ENCODE measurements at places on chromosomes 11 and 22. TPM values are rescaled to one million over a fixed set of nuclear protein-coding genes. Genes with fewer than 3 reads are reported as not detected.

GGTLC3 gene
- total RNA-seq = not detected

GLYATL2 gene
- total RNA-seq = not detected

DRICH1 gene
- total RNA-seq = not detected

CNIH2 gene
- not detected for total RNA-seq

ANKK1 gene
- total RNA-seq = 1.0 TPM

MAPK8IP1 gene
- 4.0 TPM for total RNA-seq

MCHR1 gene
- total RNA-seq = 0.95 TPM

C11orf97 gene
- not detected for total RNA-seq

IL17REL gene
- total RNA-seq = not detected

C22orf42 gene
- not detected for total RNA-seq

SUN2 gene
- total RNA-seq = 177 TPM

BTBD18 gene
- not detected for total RNA-seq

DNA sequence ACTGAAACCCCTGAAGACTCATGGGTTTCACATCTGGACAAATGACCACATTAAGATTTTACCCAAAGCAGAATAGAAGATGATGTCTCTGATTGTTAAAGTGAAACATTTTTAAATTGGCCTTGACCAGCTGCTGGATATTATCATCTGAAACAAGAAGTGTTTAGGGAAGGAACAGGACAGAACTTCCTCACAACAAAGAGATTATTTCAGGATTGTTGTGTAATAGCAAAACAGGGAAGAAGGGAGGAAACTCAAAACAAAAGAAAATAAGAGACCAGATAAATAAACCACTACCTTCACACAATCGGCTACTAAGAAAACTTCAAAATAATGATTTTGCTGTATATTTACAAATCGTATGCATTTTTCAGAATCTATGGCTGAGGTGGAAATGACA is 319.2 kb upstream of the API5 start:
- no peak for DNase-seq

DNA sequence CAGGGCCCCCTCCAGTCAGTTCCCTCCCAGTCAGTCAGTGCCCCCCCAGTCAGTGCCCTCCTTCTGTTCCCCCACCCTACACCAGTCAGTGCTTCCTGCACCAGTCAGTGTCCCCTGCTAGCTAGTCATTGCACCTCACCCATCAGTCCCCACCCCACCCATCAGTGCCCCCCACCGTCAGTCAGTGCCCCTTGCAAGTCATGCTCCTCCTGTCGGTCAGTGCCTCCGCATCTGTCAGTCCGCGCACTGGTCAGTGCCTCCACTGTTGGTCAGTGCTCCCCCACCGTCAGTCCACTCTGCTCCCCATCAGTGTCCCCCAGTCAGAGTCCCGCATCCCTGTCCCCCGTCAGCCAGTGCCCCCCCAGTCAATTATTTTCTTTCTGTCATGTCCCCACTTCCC is 3.3 kb downstream of the PPP6R2 start:
- no peak for DNase-seq

DNA sequence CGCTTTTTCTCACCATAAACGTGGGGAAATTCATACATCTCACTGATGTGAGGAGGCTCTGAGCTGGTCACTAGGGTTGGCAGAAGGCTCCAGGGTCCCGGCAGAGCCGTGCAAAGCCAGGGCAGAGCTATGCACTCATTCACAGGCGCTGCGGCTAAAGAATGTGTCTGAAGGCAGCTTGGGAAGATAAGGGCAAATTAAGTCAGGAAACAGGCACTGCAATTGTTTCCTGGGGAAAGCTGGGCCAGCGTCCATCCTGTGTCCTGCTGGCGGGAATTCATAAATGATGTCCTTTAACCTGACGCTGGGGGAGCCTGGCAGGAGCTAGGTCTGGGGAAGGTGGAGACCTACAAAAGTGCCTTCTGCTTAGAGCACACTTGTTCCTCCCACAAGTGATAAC is 27.6 kb downstream of the PKNOX2 start:
- DNase-seq = no peak

DNA sequence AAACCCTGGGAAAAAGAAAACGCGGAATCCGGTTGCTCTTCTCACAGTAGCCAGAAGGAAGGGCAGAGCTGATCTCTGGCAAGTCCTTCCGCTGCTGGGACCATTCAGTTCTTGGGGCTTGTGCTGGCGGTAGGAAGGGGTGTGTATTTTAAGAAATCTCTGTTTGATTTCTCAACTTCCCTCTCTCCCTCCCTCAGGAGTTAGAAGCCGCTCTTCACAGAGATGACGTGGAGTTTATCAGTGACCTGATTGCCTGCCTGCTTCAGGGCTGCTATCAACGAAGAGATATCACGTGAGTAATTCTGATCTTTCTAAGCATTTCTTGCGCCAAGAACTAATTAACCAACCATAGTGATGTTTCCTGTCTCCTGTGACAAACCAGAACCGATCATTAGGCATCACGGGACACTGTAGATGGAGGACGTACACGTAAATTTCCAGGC is 85.9 kb upstream of the SLC25A18 start:
- peak; percentile 83 for DNase-seq

GRCh38 chr11:77035580-77035979 is 1.4 kb downstream of the B3GNT6 start:
- DNase-seq = no peak

- DNase-seq = no peak
These were observed 1.5 kb upstream of the POLA2 start for GRCh38 chr11:65260302-65260701.

DNA sequence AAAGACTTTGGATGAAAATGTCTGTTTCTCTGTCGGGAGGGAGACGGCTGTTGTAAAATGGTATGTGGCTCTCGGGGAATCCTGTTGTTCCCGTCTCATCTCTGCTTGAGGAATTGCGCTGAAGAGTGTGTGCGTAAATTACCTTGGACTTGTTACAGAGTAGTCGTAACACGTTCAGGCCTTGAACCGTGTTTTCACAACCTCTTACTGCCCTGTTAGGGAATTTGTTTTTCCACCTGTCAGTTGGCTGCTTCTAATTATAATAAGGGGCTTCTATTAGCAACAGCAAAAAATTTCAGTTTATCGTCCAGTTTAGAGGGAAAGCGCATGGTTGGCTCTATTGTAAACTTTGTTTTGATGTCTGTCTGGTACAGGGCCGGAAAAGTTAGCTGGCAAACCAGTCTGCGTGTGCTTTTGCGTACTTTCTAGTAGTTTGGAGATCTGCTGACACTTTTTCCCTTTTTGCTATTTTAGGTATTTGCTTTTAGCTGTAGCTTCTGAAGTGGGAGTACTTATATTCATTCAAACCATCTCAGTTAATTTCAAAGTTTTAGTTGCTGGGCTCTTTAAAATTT is 1.5 kb downstream of the HIPK3 start:
- no peak for DNase-seq

GRCh38 chr22:23762842-23763578 is at the start of gene C22orf15:
Gene C22orf15, plus strand, starts transcription at chr22:23762990. Its CDS starts 317 bp downstream, at chr22:23763307.
- no peak for DNase-seq

- DNase-seq = no peak
These were observed 61.4 kb upstream of the BMAL1 start for GRCh38 chr11:13216019-13216710.
